ENCODE measurements at places on chromosomes 4 and X.

DNA sequence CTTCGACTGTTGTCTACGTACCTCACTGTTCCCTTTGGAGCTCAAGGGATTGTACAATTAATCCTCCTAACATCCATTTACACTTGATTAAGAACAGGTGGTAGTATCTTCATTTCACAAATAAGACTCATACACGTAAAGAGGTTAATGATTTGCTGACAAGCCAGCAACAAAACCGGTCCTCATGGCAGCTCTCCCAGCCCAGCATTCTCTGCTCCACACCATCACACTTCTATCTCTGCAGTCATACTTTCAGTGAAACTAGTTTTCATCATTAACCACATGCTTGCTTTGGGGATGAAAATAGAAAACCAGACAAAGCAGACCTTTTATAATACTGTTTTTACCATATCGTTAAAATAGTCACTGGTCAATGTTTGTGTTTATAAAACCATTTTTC lies 28.7 kb upstream of the CASK start:
- DNase-seq, result no peak

- DNase-seq, result no peak
Measured at GRCh38 chr4:24862073-24862751, 50.6 kb downstream of the CCDC149 start.

DNA sequence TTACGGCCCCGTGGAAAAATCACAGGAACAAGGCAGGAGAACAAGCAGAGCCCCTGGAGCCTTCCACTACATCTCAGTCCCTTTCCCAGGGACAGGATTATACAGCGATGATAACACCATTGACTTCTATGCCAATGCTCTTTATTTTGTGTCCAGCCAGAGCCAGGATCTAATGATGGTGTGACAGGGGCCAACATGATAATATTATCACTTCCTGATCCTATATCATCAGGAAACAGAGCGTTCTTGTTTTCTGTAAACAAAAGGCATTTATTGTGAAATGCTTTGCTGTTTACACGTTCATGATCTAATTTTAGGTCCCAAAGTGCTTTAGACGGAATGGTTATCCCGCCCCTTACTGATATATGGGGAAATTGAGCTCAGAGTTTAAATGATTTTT lies 12.8 kb downstream of the TMPRSS11E start:
- no peak for DNase-seq

DNA sequence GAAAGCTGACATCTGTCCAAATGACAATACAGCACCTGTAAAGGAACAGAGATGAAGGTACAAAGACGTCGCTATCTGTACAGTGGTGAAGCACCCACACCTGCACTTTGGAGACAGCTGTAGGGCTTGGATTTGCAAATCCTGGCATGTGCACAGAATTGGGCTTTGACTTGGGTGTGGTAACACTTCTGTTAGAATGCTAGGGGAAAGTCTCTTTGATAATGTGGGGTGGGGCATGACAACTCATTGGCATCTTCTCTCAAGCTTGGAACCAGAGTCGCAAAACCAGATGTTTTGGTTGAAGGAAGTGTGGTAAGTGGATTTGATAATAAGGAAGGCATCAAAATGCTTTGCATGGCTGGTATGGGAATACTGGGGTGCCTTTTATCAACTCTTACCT lies 55.5 kb downstream of the VCX3B start:
- no peak for DNase-seq

DNA sequence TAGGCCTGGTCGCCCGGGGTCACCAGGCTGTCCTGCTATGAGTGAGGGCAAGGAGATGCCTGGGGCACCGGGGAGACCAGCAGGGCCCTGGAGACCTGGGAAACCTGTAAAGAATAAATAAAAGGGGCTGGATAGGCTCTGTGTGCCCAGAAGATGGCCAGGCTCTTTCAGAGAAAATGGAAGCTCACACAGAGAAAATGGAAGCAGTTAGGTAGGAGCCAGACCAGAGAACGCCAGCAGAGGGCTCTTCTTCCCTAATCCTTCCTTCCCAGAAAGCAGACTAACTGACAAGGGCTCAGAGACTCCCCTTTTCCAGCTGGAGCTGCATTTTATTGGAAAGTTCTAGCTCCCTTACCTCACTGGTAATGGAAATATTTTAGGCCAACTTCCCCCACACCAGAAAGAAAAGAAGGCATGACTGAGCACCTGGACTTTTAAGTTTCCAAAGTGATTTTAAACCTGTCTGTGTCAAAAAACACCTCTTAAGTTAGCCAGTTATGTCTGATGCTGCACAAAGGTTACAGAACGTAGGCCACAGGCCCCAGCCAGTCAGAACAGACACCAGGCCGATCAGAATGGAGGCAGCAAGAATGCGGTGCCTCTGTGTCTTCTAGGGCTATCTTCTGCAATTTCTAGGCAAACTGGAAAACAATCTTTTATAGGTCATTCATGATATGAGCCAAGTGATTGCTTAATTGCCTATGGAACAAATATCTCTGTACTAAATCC lies 74.0 kb downstream of the ATG4A start:
- no peak for DNase-seq

DNA sequence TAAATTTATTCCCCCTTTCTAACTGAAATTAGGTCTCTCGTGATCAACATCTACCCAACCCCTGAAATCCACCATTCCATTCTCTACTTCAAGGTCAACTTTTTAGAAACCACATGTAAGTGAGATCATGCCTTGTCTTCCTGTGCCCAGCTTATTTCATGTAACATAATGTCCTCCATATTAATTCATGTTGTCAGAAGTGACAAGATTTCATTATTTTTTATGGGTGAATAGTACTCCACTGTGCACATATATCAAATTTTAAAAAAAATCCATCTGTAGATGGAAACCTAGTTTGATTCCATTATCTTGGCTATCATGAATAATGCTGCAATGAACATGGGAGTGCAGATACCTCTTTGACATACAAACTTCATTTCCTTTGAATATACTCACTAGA lies 1.5 kb downstream of the PPID start:
- DNase-seq, result no peak

DNA sequence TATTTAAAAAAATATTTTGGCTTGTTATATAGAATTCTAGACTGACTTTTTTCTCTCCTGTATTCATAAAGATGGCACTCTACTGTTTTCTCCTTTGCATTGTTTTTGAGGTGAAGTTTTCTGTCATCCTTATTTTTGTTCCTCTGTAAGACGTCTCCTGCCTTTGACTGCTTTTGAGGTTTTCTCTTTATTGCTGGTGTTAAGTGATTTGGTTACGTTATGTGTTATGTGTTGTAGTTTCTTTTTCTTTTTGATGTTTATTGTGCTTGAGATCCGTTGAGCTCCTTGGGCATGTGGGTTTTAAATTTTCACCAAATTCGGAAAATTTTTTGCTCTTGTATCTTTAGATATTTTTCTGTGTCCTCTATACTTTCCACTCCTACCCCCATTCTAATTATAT lies 50.0 kb downstream of the KDM6A start:
- no peak for DNase-seq

GRCh38 chr4:23819041-23819511 lies 70.8 kb downstream of the PPARGC1A start:
- no peak for DNase-seq

GRCh38 chr4:15035159-15035558 lies 32.9 kb downstream of the CPEB2 start:
- DNase-seq, result no peak
